Left renal pelvis (tissue), 4 donors: ENCODE measurements at places on chromosomes 1 and 21.

DNA sequence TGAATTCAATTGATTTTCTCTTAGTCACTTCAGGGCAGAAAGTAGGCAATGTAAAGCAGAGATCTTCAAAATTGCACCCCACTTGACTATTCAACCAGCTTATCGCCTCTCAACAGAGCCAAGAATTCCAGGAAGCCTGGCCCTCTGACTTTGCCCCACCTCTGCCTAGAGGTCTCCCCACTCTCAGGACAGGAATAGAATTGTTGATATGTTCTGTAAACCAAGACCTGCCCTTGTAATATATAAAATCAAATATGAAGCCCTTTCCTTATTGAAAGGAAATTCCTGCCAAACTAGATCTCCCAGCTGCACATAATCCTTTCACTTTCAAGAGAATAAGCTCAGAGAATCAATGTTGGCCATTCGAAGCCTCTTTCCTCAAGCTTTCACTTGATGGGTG is 116.1 kb upstream of the DPT start:
- no peak for DNase-seq

DNA sequence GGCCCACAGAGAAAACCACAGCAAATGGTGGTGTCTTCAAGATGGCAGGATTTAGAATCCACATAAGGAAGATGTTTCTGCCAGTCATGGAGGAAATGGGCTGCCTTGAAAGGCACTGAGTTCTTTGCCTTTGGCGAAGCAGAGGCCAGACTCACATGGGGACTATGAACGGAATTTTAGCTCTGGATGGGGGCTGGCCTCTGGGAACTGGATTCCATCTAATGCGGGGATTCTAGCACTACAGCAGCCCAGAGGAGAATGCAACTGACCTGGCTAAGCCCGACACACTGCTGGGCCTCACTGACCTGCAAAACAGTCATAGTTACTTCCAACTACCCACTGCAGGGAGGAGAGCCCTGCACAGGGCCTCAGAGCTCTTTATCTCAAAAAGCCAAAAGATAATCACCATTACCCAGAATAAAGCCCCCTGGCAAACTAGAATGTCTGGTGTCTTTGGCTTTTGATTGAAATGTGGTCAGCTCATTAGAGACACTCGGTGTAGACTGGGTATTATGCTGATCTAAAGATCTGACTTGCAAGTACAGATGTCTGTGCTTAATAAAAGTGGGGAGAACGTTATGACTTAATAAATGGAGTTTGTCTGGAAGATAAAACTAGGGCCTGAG is 11.6 kb downstream of the HCRTR1 start:
- DNase-seq: no peak

GRCh38 chr1:114512595-114513280 is 1.7 kb upstream of the TRIM33 start:
- no peak for DNase-seq

GRCh38 chr1:77424236-77424635 is 142.4 kb downstream of the AK5 start:
- DNase-seq: no peak

DNA sequence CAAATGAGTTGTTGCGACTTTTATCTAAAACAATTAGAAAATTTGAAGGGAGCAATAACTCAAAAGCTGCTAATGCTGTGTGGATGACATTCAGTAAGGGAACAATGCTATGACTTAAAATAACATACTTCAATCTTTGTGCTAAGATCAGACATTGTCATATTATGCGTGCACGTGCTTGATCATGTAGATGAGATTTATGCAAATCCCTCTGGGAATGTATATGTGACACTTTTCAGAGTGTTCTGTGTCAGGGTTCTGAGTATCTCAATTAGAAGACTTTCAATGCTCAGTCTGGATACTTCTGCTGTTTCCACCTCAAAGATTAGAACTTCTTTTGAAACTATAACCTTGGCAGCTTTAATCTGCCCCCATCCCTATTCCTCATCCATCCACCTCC is 18.6 kb upstream of the POU2F1 start:
- no peak for DNase-seq

- no peak for DNase-seq
Observed at GRCh38 chr1:9376886-9377333, 84.2 kb downstream of the SPSB1 start.

DNA sequence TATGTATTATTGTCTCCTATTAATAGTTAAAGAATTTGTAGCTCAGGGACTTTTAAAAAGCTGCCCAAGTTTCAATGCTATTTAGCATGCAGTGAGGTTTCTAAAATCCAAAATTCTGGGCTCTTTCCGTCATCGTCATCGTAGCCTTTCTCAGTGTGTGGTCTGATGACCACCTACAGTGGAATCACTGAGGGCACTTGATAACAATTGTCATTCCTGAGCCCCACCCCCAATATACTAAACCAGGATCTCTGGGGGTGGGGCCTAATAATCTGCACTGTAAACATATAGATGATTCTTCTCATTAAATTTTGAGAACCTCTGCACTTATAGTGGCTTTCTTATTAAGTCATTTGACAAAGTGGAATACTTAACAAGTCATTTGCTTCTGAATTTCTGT is 674.8 kb downstream of the PLPP3 start:
- no peak for DNase-seq

GRCh38 chr1:84998642-84999280 is 1.8 kb upstream of the MCOLN2 start:
- no peak for DNase-seq

- DNase-seq: no peak
Observed at GRCh38 chr21:38621132-38621531, 122.9 kb upstream of the ERG start.

- no peak for DNase-seq
Observed at GRCh38 chr1:29408831-29409605, 172.7 kb downstream of the PTPRU start.

DNA sequence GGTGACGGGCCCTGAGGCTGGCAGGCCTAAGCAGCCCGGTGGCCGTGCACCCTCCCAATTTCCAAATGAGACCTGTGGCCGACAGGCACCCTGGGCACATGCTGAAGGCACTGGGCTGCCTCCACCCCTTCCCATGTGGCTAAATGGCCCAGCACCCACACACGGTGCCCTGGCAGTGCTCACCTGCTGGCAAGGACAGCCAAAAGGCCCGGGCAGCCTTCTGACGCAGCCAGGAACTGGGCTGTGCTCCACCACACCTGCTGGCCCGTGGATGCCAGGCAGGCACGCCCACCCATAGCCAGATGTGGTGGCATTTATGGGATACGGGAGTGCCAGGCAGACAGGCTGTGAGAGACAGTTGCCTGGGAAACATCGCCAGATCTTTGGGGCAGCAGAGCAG is 4.0 kb upstream of the FAAP20 start:
- DNase-seq: no peak

DNA sequence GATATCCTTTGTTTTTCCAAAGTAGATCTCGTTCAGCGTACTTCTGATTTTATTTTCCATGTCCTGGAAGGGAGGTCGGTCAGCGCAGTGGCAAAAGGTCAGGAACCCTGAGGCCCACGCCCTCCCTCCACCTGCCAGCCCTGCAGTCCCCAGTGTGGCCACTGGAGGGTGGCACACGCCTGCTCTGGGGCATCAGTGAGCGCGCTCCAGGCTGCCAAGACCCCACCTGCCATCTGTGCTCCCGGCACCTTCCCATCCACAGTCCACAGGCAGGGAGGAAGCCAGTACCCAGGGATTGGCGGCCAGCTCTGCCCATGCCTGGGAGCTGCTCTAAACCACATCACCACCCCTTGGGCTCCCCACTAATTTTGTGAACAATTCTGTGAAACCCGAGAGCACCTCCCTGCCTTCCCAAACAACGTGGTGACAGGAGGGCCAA is 32.3 kb downstream of the SLC66A1 start:
- DNase-seq: no peak

- DNase-seq: no peak
Observed at GRCh38 chr21:36735724-36736320, 36.9 kb downstream of the SIM2 start.

- no peak for DNase-seq
Observed at GRCh38 chr1:37677808-37678207, 14.5 kb upstream of the CDCA8 start.
